ENCODE measurements at places on chromosomes 4 and X. TPM values are rescaled to one million over a fixed set of nuclear protein-coding genes. Genes with fewer than 3 reads are reported as not detected.
A peak's percentile ranks its signal among the peaks of the same experiment; 100 is the strongest.

The RAI2 gene
- not detected for polyA plus RNA-seq

The ADGRL3 gene
- 0.35 TPM for polyA plus RNA-seq

The CC2D2A gene
- 33.8 TPM for polyA plus RNA-seq

The GAB3 gene
- 2.5 TPM for polyA plus RNA-seq

The DMP1 gene
- polyA plus RNA-seq: not detected

The GABRB1 gene
- 7.1 TPM for polyA plus RNA-seq

The EGF gene
- 0.14 TPM for polyA plus RNA-seq

The TLR1 gene
- polyA plus RNA-seq: 0.88 TPM

The TMEM150C gene
- 0.11 TPM for polyA plus RNA-seq

The SPINK2 gene
- polyA plus RNA-seq: not detected

- DNase-seq: no peak
These were observed 145.4 kb downstream of the PTTG2 start for GRCh38 chr4:38105475-38106220.

GRCh38 chr4:20046931-20047677 lies 204.6 kb upstream of the SLIT2 start:
- DNase-seq: no peak

DNA sequence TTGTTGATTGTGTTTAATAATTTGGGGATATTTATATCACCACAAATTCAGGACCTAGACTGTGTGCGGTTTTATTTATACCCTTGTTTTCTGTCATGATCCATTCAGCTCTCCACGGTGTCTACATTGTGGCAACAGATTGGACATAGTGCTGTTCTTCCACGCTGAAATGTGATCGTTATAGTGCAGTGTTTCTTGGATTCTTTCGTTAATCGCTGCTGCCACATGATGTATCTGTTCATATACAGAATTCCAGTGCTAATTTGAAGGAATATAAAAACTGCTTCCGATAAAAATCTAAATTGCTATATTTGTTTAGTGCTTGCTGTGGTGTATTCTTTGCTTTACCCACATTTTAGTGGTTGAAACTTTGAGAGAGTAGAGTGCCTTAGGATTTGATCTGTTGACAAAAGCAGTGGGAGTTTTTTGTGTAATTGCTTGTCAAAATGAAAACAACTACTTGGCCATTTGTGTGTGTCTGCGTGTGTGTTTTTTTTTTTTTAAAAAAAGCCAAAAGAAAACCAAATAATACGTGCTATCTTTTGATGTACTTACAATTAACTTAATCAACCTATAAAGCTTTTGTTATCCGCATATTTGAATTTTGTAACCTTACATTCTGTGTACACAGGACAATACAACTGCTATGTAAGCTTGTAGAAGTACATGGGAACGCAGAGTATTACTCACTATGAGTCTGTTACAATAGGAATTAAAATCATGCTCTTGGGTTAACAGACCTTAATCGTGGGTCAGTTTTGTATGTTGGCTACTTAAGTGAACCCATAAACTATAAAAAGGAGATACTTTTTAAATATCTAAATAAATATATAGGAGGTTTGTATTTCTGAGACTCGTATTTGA lies 353.3 kb downstream of the ARHGAP24 start:
- no peak for DNase-seq

DNA sequence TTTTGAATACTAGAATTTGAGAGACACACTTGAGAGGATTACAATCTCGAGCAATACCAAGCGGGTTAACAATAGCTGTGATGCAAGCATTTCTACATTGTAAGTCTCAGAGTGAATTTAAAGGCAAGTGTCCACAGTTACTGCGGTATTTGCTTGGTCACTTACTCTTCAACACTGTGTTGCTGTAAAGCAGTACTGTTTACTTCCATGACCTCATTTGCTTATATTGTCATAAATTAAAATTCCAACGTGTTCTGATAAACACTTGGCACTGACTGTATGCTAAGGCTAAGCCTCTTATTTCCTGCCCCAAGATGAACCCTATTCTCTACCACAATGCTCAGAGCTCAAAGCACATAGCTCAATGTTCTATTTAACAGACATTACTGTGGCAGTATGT lies 11.1 kb downstream of the EXOC1L start:
- DNase-seq: no peak

DNA sequence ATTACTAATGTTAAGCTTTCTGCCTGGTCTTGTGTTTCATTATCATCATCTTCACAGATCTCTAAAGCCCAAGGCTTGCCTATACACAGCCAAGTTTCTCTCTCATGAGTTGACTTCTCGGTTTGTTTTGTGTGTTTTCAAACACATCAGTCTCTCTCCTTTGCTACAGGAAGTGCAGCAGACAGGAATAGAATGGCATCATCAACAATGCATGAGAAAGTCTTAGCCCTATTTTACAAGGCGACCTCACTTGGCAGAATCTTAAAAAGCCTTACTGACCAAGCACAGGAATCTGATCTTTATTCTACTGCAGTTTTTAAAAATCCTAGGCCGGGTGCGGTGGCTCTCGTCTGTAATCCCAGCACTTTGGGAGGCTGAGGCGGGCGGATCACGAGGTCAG lies 36.8 kb downstream of the CC2D2A start:
- peak; percentile 11 for DNase-seq

DNA sequence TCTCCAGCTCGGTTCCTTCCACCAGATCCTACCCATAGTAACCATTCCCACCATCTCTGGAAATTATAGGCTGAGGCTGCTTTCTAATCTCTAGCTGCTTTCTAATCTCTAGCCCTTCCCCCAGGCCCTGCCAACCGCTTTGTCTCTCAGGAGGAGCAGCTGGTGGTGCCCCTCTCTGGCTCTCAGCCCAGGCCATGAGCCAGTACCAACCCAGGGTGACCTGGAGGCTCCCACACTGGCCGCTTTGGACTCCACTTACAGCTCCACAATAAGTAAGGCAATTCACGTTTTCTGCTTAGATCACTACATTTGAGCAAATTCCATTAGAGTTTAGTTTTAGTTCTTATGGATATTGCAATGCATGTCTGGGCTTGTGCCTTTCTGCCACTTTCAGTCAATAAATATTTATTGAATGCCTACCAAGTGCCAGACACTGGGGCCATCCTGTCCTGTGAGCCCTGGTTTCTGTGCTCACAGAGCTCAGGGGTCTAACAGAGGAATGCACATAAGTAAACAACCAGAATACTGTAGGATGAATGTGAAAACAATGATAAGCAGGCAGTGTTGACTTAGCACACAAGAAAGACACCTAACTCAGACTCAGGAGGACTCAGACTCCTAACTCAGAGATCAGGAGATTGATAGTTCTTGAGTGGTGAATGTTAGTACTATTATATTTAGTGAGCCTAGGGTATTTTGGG lies 38.9 kb downstream of the SMC1A start:
- no peak for DNase-seq

DNA sequence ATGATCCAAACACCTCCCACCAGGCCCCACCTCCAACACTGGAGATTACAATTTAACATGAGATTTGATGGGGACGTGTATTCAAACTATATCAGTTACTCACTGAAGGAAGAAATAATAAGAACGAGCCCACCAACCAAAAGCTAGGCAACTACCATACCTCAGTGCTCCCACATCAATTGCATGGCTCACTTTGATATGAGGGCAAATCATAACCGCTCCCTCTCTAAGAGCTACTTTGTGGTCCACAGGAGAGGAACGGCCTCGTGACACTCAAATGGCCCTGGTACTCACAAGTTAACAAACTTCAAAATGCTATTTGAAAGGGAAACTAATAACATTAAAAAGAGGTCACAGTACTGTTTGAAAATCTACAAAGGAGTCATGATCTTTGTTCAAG lies 170.7 kb upstream of the SLC7A11 start:
- DNase-seq: no peak

DNA sequence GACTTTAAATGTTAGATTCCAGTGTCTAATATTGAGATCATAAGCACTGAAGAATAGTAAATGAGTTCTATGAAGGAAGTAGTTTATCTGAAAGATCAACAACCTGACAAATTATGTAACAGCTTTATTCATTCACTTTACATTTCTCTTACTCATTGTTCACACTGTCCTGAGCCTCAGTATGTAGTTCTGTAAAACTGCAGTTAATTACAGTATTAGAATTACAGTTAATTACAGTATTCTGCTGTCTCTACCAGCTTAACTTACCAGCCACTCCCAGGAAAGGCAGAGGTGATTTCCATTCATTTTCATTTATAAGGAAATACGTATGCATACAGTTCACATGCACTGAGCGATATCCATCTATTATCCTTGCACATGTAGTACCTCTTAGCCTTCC lies 32.7 kb downstream of the NFKB1 start:
- no peak for DNase-seq

GRCh38 chr4:148054275-148054674 lies 322.4 kb downstream of the ARHGAP10 start:
- no peak for DNase-seq

- DNase-seq: no peak
These were observed 18.7 kb downstream of the SASH3 start for GRCh38 chrX:129798456-129798855.

- DNase-seq: no peak
These were observed 4.6 kb downstream of the JAKMIP1 start for GRCh38 chr4:6195602-6196319.

DNA sequence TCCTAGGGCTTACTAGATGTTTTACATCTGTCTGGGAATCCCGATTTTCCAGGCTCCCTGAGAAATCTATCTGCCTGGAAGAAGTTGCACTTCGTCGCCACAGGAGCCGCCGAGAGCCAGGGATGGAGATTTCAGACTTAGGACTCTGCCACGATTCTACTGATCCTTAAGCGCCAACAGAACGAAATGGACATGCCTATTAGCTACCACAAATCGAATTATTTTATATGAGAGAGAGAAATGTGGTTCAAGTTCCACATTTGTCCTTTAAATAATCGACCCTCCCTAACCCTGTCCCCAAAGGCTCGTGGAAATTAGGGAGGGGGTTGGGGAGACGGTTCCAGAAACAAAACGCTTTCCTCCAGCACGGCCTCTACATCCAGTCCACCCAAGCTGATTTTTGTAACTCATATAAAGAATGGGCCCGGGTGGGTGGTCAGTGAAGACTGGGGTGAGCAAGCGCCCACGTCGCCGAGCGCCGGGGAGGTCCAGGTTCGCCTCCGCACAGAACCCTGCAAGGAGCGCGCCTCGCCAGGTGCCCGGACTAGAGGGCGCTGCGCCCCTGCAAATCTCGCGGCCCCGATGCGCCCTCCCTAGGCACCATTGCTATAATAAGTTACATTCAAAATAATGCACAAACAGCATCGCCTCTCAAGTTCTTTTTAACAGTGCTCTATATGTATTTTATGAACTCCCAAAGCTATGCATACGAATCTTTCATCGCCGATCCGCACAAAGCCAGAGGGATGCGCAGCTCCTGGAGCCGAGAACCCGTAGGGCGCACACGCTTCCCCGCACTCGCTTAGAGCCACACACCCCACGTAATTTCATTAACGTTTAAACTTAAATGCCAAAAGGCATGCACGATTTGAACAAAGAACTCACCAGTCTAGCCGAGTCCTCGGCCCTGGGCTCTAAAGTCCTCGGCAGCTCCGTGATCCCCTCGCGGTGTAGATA lies 2.1 kb upstream of the FAT1 start:
- peak; percentile 70 for DNase-seq

DNA sequence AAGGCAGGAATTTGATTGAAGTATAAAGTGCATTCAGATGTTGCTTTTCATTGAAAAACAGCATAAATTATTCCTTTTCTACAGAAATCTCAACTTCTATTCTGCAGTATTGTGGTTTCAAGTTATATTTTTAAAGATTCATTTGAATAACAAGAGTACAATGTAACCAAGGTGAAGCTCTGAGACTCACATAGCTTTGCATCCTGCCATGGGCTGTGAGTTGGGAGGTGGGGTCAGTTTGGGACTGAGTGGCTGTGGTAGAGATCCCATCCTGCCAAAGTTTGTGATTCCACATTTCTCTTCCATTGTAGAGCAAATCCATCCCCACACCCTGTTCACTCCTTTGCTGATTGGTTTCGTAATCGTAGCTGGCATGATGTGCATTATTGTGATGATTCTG lies 69.2 kb downstream of the KIT start:
- DNase-seq: no peak

DNA sequence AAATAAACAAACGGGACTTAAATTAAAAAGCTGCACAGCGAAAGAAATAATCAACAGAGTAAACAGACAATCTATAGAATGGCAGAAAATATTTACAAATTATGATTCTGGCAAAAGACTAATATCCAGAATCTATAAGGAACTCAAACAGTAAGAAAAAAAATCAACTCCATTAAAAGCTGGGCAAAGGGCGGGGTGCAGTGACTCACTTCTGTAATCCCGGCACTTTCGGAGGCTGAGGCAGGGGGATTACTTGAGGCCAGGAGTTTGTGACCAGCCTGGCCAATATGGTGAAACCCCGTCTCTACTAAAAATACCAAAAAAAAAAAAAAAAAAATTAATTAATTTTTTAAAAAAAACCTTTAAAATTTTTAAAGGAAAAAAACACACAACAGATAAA lies 109.0 kb downstream of the ATP11C start:
- DNase-seq: no peak

- no peak for DNase-seq
These were observed 27.4 kb upstream of the IRAK1 start for GRCh38 chrX:154046940-154047610.

GRCh38 chr4:1447676-1448588 lies 41.7 kb upstream of the NKX1-1 start:
- DNase-seq: no peak

DNA sequence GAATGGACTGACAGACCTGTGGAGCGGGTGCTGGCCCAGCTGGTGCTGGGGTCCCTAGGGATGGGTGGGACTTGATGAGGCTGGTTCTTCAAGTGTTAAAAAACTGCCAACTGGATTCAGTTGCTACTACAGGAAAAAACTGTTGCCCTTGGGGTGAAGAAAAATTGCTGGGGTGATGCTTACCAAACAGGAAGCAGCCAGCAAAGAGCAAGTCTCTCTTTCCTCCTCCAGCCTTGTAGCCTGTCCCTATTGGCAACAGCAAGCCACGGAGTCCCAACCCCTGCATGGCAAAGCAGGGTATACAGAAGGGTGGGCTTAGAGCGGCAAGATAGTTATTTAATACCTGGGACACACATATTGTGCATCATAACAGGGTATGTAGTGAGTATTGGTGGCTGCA lies 60.1 kb upstream of the ATP8A1 start:
- no peak for DNase-seq

DNA sequence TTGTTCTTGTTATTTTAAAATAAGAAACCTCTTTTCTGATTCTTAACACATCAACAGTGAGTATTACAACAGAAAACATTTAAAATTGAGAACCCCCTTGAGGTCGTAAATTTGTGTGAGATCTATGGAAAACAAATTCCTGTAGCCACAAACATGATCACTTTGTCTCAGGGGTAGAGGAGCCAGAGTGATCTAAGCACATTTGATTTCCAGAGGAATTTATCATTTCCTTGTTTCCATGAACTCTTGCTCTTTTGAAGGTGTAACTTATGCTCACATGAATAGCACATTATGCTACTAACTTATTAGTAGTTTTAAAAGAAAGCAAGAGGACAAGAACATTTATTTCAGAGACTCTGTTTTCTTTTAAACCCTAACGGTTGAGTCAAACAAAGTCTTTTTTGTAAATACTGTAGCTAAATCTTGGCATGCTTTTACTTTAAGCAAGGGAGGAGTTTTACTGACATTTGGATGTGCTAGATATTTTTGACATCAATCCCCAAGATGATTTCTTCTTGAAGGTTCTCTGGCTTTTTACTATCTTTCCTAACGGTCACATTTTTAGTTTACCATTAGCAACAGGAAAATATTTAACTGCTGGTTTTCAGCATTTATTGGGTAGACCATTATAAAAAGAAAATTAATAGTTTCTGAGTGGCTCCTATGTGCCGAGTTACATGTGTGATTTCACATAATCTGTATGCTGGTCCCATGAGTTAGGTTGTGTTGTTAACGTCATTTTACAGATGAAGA lies 27.9 kb upstream of the ZCCHC12 start:
- no peak for DNase-seq

All from AG04450 (cell line).